ENCODE measurements at places on chromosomes 16 and 17.

- DNase-seq, result no peak
These were observed 39.9 kb downstream of the CEP95 start for GRCh38 chr17:64546716-64547115.

GRCh38 chr16:23768581-23768980, 13.8 kb downstream of the CHP2 start:
- DNase-seq, result no peak

DNA sequence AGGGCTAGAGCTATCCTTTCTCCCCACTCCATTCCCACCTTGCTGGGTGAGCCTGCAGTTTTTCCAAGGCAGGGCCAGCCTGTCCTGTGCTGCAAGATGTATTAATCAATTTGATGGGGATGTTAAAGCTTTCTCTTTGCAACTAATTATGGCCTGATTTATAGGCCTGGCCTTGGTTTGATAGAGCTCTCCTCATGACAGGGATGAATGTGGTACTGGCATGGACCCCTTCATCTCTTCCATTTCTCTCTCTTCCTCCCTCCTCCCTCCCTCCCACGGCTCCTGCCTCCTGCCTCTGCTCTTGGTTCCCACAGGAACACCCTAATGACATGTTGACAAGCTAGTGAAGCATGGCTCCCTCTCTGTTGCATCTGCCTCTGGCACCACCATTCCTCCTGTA, 47.2 kb upstream of the SKAP1 start:
- no peak for DNase-seq

GRCh38 chr16:24170407-24170806, 85.7 kb upstream of the CACNG3 start:
- DNase-seq, result no peak

DNA sequence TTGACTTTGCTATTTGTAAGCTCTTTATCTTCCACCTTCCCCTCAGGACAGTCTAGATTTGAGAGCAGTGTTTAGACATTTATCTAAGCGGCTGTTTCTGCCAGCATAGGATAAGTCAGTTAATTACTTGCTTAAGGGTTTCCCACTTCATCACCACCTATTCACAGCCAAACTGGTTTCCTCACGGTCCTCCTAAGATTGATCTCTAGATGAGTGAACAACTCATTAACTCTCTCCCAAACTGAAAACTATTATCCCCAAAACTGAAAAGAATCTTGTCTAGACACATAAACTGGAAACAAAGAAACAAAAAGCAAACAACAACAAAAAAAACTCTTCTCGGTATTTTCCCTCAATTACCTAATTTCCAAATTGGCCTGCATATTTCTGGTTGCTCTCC, 58.2 kb downstream of the SHCBP1 start:
- no peak for DNase-seq

DNA sequence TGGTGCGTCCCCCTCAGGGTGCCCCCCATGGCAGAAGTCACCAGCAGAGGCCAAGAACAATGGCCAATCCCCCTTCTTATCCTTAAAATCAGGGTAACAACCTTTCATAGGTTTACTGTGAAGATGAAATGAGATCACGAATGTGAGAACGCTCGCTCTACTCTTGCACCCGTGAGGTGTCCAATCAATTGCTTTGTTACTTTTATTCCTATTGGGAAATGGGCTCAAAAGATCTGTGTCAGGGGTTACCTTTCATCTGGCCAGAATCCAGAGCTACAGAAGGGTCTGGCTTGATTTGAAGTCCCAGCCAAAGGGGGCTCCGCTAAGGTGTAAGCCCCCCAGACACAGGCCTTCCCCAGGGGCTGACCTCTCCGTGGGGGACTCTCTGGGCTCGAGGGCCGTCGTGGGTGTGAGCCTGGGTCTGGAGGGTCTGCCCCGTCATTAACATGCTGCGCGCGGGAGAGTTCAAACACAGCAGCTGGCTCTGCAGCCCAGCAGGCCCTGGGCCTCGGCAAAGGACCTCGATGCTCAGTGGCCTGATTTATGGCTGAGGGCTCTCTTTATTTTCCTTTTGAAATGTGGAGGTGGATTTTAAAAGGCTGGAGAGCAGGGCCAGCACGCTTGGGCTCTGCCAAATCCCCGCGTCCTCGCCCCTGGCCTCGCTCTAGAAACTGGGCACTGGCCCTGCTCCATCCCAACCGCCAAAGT, 10.4 kb downstream of the ABR start:
- no peak for DNase-seq

DNA sequence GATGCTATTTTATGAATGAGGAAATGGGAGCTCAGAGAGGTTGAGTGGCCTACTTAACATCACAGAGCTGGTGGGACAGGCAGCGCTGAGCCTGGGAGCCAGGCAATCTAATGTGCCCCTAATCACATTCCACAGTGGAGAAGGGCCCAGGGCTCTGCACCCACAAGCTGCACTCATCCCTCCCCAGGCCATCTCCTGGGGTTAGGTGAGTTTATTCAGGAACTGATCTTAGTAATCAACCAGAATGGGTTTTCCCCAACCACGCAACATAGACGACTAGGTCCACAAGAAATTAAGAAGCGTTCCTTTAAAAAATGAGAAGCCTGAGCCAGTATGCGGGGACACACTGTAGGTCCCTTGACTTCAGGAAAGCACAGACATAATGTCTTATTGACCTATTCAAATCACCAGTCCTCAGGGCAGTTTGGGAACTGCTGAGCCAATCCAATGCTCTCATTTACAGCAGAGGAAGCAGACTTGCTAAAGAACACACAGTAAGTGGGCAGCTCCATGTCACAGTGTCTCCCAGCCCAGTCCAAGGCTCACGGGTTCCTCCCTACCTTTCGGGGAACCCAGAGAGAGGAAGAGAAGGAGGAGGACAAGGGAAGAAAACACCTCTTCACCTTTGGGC, 2.3 kb downstream of the MPP3 start:
- DNase-seq, result no peak

DNA sequence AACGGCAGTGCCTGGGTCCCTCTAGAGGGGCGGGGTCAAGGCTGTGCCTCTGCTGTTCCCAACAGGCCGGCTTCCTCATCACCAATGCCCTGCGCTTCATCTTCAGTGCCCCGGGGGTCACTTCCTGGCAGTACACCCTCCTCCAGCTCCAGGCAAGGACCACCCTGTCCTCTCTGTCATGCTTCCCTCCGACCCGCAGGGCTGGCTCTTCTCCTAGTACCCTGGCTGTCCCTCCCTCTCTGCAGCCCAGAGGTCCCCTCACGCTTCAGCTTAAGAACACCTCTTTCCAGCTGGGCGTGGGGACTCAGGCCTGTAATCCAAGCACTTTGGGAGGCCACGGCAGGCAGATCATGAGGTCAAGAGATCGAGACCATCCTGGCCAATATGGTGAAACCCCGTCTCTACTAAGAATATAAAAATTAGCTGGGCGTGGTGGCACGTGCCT, 25.8 kb downstream of the CASKIN2 start:
- DNase-seq, result no peak

DNA sequence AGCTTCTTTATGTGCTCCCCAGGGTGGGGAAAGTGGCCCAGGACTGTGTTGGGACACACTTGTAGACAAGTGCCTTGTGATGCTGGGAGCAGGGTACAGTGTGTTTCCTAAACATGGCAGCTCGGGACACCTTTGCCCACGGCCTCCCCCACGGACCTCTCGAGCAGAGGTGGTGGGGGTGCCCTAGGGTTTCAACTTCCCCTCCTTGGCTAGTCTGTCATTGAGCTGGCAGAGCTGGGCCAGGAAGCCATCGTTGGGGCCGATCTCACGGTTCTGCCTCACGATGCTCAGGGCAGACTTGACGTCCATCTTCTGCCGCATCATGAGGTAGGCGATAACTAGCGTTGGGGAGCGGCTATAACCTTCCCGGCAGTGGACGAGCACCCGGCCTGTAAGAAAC, 9.4 kb downstream of the DUSP3 start:
- DNase-seq, result no peak

GRCh38 chr17:34750004-34750403, 170.6 kb downstream of the TMEM132E start:
- no peak for DNase-seq

DNA sequence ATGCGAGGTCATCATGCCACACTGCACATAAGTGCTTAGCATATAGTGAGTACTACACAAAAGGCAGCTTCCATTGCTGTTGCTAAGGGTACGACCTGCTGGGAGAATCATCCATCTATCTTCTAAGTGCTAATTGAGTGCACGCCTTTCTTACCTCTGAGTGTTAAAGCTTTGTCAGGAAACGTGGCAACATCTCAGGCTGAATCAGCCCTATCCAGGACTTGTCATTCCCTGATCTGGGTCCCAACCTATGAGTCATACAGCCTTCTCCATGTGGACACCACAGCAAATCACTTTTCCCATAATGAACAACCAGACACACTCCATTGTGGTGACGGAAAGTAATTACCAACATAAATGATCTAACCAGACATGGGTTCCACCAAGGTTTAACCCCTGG, 201.1 kb upstream of the MAF start:
- peak; percentile 2 for DNase-seq

- DNase-seq, result no peak
These were observed 747 bp downstream of the ATXN7L3 start for GRCh38 chr17:44198721-44199552.

DNA sequence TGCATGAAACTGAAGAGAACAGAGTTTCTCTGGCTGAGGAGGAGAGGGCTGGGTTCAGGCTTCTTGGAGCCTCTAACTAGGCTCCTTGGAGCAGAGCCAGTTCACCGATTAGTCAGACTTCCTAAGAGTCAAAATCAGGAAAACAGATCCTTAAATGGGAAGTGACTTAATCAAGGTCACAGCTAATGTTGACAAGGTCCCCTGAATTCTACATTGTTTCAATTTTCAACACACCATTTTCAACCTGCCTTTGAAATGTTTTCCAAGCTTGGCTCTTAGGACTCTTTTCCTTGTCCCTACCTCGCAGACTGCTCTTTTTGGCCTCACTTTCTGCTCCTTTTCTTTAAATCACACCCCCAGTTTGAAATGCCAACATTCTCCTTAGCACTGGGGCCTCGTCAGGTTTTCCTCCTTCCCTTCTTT, 16.3 kb downstream of the MYL4 start:
- DNase-seq, result peak; percentile 89

- peak; percentile 96 for DNase-seq
These were observed 1.6 kb upstream of the PPP1R9B start for GRCh38 chr17:50151937-50152547.

DNA sequence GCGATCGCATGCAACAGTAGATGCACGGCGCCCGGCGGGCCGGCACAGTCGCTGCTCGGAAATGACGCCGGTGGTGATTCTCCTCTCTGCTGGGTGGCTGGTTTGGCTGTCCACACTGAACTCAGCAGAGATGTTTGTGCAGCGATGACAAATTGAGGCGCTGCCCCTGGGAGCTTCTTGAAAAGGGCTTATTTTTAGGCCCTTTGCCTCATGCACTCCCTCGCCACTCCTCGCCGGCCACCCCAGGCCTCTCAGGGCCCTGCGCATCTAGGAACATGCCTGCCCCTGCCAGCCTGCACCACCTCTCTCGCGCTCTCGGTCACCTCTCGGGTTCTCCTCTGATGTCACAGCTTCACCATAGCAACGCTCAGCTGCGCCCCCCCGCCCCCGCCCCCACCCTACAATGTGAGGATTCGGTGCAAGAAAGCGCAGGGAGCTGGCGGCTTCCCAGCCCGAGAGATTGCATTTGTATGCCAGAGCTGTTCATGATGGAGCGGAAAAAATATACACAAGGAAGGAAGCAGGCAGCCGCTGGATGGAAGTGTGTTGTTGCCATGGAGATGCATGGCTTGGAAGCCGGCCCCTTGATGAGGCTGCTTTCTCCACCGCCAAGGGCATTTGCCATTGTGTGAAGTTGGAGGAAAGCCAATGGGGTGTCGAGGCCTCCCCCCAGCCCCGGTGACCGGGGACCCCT, 81.3 kb upstream of the PLCG2 start:
- no peak for DNase-seq

DNA sequence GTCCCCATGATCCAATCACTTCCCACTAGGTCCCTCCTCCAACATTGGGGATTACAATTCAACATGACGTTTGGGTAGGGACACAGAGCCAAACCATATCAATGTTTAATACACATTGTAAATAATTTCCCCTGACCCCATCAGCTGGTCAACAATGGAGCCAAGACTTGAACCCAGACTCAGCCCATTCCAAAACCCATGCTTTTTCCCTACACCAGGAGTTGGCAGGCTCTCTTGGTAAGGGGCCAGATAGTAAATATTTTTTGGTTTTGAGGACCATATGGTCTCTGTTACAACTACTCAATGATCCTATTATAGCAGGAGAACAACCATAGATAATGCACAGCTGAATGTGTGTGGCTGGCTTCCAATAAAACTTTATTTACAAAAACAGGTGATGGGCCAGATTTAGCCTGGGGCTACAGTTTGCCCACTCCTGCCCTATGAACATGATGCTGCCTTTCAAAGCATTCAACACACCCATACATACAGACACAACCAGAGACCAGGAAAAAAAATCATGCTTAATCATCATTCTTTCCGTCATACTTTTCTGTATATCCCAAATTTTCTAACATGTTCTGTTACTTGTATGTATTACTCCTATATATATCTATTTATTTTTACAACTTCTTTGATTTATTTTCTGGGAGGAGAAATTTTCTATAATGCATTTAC, 22.1 kb upstream of the MSI2 start:
- DNase-seq, result no peak

DNA sequence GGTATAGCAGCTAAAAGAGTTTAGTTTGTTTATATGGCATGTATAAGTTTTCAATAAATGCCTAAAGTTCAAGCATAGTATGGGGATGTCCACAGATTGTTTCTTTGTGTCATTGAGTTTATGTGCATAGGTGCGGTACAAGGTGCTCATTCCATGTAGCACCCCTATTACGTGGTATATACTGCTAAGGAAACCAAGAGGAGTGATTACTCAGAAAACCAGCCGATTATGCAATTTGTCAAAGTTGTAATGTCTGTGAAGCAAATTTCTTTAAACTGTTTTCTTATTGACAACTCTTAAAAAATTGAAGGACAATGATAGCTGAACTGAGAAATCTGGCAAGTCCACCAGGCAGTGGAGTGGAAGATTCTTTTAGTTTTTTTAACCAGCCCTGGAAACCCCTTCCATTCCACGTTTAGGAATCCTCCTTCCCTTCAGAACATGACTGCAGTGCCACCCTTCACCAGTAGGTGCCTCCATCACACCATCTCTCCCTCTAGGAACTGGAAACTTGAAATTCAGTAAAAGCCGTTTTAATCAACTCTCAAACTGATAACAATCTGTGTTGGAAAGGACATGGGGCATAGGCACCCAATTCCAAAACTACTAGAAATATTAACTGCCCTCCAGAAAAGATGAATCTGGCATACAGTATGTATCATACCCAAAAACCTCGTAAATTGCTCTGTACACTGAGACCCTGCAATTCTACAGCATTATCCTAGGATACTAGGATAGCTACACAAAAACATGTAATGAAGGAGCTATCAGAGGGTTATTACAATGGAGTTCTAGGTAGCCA, 43.5 kb downstream of the REXO5 start:
- DNase-seq, result peak; percentile 59

- no peak for DNase-seq
These were observed 91.3 kb downstream of the MAF start for GRCh38 chr16:79509211-79509631.

DNA sequence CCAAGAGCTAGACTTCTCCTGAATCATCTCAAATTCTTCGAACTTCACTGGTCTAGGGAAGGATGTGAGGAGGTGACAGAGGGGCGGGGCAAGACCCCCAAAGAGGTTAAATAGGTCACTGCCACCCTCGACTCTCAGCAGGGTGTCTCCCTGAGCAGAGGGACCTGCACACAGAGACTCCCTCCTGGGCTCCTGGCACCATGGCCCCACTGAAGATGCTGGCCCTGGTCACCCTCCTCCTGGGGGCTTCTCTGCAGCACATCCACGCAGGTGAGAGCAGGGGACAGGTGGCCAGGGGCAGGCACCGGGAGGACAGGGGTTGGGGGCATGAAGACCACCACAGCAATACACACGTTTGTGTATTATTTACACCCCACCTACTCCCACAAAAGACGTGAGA, 9.2 kb downstream of the CCL17 start:
- DNase-seq, result no peak

Data from A172 (cell line).